ENCODE measurements at places on chromosomes 16 and 17. TPM values are rescaled to one million over a fixed set of nuclear protein-coding genes. Genes with fewer than 3 reads are reported as not detected.

GRCh38 chr16:82609140-82609539 lies 17.6 kb upstream of the CDH13 start:
- H3K27ac ChIP-seq, result no peak overlapping the region
- no peaks in the 10 kb centered on the region for H3K4me1 ChIP-seq
- H3K27me3 ChIP-seq, result peaks cover 6% of the 10 kb centered on the region
- DNase-seq, result no peak

- H3K27ac ChIP-seq, result peak overlapping the region; percentile 85
- H3K4me1 ChIP-seq, result peaks cover 62% of the 10 kb centered on the region
- peak; percentile 43 for DNase-seq
- no peaks in the 10 kb centered on the region for H3K27me3 ChIP-seq
- H3K36me3 ChIP-seq, result no peaks in the 10 kb centered on the region
- H3K4me3 ChIP-seq, result peak overlapping the region; percentile 52
These were observed 31.8 kb upstream of the TENT4B start for GRCh38 chr16:50121278-50121677.

GRCh38 chr16:78576941-78577340 lies 477.5 kb downstream of the WWOX start:
- no peak overlapping the region for H3K4me3 ChIP-seq
- no peak for DNase-seq
- no peaks in the 10 kb centered on the region for H3K36me3 ChIP-seq
- peaks cover 8% of the 10 kb centered on the region for H3K4me1 ChIP-seq

GRCh38 chr17:73798111-73798748 lies 154.0 kb upstream of the SDK2 start:
- no peak for DNase-seq
- H3K4me1 ChIP-seq, result no peaks in the 10 kb centered on the region
- no peaks in the 10 kb centered on the region for H3K36me3 ChIP-seq
- no peak overlapping the region for H3K27ac ChIP-seq

GRCh38 chr17:11986179-11986941 lies 10.9 kb downstream of the ZNF18 start:
- no peaks in the 10 kb centered on the region for H3K4me1 ChIP-seq
- no peak overlapping the region for H3K4me3 ChIP-seq
- no peaks in the 10 kb centered on the region for H3K27me3 ChIP-seq
- H3K27ac ChIP-seq, result no peak overlapping the region
- no peaks in the 10 kb centered on the region for H3K36me3 ChIP-seq
- DNase-seq, result no peak

DNA sequence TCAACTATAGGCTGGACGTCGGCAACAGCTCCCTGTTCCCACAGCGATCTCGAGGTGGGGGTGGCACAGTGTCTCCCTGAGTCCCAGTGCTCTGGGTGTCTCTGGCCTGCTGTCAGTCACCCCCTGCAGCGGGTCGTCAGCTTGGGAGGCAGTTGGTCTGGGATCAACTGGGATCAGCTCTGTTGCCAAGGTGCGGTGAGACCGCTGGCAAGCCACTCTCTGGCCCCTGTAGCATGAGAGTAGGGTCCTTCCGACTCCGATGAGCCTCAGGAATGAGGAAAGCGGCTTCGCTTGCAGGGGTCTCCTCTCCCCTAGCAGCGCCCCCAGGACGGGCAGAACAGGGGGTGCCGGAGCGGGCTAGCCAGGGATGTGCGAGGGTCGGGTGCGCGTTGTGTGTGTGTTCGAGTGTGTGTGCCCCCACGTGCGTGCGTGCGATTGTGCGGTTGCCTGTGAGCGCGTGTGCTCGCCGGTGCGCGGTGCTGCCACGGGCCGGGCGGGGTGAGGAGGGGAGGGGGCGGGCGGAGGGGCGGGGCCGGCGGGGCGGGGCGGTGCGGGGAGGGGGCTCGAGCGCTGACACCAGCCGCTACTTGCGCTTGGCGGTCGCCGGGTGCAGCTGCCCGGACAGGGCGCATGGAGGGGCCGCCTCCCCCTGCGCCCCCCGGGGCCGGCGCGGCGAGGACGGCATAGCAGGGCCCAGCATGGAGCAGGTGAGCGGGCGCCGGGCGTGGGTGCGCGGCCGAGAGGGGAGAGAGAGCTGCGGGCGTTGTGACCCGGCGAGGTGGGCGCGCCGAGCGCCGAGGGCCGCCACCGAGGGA lies 9.4 kb upstream of the ARHGAP23 start:
- H3K27me3 ChIP-seq, result peaks cover 58% of the 10 kb centered on the region
- H3K4me3 ChIP-seq, result peak overlapping the region; percentile 84
- peaks cover 33% of the 10 kb centered on the region for H3K4me1 ChIP-seq

- peaks cover 28% of the 10 kb centered on the region for H3K27me3 ChIP-seq
- DNase-seq, result no peak
- H3K27ac ChIP-seq, result no peak overlapping the region
These were observed 13.6 kb upstream of the TVP23A start for GRCh38 chr16:10831894-10832886.

DNA sequence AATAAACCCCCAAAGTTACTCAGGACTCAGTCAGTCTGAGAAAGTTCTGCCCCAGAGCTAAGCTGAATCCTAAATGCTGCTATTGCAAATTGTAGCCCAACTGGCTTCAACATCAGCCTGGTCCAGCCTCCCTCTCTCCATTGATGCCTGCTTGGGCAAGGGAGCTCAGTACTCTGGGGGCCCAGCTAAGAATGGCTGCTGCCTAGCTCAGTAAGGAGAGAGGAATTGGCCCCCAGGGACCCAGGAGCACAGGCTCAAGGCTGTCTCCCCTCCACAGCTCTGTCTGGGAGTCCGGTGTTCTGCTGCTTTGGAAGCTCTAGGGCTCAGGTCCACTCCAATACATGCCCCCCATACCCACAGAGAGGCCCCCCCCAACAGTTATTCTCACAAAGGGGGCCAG lies 1.6 kb downstream of the UNC119 start:
- H3K27me3 ChIP-seq, result no peaks in the 10 kb centered on the region
- no peak for DNase-seq
- H3K4me1 ChIP-seq, result peaks cover 54% of the 10 kb centered on the region
- no peaks in the 10 kb centered on the region for H3K36me3 ChIP-seq

DNA sequence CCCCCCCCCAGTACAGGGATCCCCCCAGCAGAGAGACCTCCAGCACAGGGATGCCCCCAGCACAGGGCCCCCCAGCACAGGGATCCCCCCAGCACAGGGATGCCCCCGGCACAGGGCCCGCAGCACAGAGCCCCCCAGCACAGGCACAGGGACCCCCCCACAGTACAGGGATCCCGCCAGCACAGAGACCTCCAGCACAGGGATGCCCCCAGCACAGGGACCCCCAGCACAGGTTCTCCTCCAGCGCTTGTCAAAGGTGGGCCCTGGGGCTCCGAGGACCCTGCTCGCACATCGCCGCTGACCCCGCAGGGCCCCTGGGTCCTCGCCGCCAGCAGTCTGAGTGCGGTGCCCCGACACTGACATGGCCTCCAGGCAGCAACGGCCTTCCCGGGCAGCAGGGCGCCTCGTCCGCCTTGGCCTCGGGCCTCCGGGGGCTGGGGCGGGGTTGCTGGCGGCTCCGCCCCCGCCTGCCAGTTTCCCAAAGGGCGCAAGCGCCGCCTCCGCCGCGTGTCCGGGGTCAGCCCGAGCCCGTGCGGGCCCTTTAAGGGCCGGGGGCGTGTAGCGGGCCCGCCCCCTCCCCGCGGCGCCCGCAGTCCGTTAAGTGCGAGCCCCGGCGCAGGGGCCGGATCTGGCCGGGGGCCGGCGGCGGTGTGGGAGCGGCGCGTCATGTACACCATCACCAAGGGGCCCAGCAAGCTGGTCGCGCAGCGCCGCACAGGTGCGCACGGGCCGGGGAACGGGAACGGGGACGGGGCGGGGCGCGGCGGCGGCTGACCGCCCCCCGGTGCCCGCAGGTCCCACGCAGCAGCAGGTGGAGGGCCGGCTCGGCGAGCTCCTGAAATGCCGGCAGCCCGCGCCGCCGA lies at the start of gene MCRIP2:
Gene MCRIP2, plus strand, starts transcription at position 503 of the 863 bp plus-strand sequence. Its CDS starts 164 bp downstream, at position 667.
- peak; percentile 87 for DNase-seq
- no peak within 1 kb of the TSS for H3K27ac ChIP-seq
- peaks cover 26% of the 10 kb centered on the region for H3K4me1 ChIP-seq
- no peaks in the 10 kb centered on the region for H3K27me3 ChIP-seq
- H3K36me3 ChIP-seq, result no peaks in the 10 kb centered on the region
- H3K4me3 ChIP-seq, result peak within 1 kb of the TSS; percentile 80

Gene OR2C1
- total RNA-seq, result not detected

Gene RDM1
- 8.4 TPM for total RNA-seq
